ENCODE measurements at places on chromosomes 13 and 19. TPM values are rescaled to one million over a fixed set of nuclear protein-coding genes. Genes with fewer than 3 reads are reported as not detected.

DNA sequence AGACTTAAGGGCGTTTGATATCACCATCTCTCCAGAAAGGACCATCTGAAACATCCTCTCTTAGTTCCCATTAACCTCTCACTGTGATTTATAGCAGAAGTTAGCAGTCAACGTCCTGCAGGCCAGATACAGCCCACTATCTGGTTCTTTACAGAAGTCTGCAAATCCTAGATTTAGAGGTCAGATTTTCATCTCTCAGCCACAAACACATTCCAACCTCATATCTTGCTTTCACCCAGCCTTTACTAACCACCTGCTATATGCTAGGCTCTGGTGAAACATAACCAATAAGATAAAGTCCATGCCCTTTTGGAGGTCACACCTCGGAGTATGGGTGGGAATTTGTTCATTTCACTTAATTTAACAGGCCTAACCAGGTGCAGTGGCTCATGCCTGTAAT lies 76.8 kb upstream of the CACNA1A start:
- DNase-seq, result no peak

GRCh38 chr13:39864221-39864620 lies 208.8 kb downstream of the COG6 start:
- no peak for DNase-seq

DNA sequence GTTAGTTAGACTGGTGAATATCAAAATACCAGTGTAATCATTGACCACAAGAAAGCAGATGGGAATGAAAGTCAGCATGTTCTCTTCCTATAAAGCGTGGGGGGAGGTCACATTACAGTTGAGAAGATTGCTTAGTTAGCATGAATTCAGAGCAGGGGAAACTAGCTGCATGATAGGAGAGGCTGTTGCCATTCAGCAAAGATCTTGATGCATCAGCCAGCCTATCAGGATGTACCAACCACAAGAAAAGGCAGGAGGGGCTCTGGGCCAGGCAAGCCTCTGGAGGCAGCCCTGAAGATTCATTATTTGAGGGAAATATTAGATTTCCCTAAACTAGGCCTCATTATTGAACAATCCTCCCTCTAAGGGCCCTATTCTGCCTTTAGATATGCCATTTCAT lies 5.0 kb upstream of the MTMR6 start:
- no peak for DNase-seq

DNA sequence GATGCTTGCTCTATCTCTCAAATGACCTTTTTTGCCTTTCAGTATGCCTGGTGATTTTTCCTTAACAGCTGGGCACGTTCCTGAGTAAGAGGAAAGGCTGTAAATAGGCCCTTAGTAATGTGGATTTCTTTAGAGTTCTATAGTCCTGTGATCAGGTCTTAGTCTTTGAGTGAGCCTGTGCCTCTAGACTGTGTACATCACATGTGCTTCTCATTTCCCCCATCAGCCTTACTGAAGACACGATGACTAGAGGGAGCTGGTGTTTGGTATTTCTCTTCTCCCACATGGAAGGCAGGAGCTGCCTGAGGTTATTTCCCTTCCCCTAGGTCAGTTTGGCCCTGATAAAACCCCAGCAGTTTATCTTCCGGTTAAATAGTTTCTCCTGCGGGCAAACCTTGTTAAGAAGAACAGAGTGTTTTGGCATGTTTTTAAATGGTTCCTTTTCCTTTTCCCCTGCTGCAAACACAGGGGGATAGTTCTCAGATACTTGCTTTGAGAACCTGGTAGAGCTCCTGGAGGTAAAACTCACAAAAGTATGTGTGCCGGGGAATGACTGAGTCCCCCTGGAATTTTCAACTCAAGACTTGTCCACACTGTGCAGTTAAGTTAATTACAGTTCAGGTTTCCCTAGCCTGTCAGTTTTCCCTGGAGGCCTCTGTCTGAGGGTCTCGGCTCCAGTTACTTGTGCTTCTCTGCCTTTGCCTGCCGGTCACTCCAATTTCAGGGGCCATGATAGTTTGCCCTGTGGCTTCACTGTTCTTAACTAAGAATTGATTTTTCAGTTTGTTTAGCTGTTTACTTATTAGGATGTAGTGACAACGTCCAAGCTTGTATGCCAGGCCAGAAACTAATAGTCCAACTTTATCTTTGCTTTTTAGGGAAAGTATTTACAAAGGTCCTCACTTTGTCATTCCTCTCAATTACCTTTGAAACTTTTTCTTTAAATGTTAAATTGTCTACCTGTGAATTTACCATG lies 94.4 kb downstream of the URI1 start:
- no peak for DNase-seq

GRCh38 chr13:26677156-26677555 lies 83.4 kb downstream of the GPR12 start:
- DNase-seq, result no peak

- no peak for DNase-seq
Measured at GRCh38 chr13:95858286-95859075, 181.5 kb downstream of the DNAJC3 start.

DNA sequence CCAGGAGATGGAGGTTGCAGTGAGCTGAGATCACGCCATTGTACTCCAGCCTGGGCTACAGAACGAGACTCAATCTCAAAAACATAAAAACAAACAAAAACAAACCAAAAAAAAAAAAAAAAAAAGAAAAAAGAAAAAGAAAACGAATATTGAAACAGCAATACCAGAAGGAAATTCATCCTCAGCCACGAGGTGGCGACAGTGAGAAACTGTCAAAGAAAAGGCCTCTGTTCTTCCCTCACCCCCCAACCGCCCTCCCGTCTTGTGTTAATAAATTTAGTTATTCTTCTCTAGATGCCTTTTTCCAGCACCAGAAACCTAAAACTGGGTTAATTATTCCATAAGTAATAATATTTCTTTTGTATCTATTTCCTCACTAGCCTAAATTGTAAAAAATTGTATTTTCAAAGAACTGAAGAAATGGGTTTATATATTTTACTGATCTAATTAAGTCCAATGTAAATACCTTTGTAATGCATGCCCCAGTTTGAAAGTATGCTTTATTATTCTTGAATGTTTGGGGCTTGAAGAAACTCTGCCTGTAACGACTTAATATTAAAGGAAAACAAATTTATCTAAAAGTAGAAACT lies 38.6 kb downstream of the LIG4 start:
- no peak for DNase-seq

- peak; percentile 60 for DNase-seq
Measured at GRCh38 chr13:39612023-39612637, 9.1 kb upstream of the LHFPL6 start.

GRCh38 chr13:37797631-37798030 lies 71.9 kb downstream of the TRPC4 start:
- no peak for DNase-seq

DNA sequence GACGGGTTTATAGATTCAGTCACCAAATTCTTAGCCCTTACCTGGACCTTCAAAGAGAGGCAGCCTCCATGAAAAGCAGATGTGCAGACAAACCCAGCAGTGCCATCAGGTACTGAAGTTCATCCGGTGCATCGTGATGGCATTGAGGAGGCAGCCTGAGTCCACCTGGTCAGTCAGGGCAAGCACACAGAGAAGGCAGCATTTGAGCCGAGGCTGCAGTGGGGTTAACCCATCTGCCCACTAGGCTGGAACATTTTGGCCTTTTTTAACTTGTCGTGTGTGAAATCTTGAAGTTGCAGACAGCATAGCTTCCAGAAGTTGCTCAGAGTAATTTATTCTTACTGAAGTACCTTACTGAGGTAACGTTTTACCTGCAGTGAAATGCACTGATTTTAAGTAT lies 4.9 kb downstream of the LMO7 start:
- DNase-seq, result no peak

DNA sequence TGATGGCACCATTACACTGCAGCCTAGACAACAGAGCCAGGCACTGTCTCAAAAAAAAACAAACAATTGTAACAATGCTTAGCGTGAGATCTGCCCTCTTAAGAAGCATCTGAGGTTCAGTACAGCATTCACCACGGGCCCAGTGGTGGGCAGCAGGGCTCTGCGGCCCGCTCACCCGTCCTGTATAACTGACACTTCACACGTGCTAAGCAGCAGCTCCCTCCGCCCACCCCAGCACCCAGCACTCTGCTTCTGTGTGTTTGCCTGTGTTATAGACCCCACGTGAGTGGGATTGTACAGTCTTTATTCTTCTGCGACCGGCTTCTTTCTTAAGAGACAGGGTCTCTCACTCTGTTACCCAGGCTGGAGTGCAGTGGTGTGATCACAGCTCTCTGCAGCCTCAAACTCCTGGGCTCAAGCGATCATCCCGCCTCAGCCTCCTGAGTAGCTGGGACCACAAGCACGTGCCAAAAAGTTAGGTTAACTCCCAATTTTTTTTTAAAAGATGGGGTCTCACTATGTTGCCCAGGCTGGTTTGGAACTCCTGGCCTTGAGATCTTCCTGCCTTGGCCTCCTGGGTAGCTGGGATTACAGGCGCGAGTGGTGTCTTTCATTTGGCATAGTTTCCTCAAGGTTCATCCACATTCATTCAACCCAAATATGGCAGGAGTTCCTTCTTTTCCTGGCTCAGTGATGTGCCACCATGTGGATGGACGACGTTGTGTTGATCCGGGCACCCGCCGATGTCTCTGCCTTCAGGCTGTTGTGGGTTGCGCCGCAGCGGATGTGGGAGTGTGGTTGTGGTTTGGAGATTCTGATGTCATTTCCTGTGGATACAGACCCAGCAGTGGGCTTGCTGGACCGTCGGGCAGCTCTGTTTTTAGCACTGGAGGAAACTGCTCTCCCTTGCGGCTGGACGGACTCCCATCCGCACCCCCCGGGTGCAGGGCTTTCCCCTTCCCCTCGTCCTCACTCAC lies 170.0 kb downstream of the KDM4B start:
- DNase-seq, result no peak

DNA sequence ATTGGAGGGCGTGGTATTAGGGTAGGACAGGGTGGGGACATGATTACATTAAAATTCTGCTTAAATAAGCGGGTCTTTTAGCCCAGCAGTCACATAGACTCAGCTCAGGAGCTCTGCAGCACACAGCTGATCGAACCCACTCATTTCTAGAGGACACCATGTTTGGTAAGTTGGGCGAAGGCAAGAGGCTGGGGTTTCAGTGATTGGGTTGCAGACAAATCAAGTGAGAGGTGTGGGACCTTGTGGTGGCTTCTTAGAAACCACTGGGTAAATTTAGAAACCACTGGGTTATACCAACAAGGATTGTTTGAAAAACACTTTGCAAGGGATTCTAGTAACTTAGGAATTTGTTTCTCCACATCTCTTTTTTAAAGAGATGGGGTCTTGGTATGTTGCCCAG lies at the start of gene LEUTX:
TSS of gene LEUTX (plus strand) at position 92 of the 400 bp plus-strand sequence. CDS start at position 159, 67 bp downstream.
- no peak for DNase-seq

GRCh38 chr13:20721058-20721453 lies 17.6 kb downstream of the IL17D start:
- no peak for DNase-seq

GRCh38 chr13:99968521-99969452 lies 2.8 kb downstream of the ZIC5 start:
- no peak for DNase-seq

- no peak for DNase-seq
Measured at GRCh38 chr13:106565127-106565775, 2.7 kb downstream of the ARGLU1 start.

DNA sequence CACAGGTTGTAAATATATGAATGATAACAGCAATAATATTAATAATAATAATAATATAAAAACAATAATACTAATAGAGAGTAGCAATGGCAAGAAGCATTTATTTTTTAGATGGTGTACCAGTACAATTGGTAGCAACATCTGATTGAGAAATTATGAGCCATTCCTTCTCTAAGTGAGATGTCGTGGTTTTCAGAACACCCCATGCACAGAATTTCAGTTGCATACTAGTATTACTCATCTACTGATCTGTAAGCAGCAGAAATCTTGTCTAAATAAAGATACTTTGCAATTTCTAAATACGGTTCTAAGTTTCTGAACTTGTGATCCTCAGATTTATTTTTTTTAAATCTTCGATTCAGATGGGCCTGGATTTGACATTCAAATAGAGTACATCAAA lies 788.0 kb upstream of the ATXN8OS start:
- DNase-seq, result no peak

- DNase-seq, result no peak
Measured at GRCh38 chr13:33526718-33527117, 241.2 kb upstream of the STARD13 start.

- DNase-seq, result no peak
Measured at GRCh38 chr19:49196527-49197240, 39.1 kb downstream of the TRPM4 start.

DNA sequence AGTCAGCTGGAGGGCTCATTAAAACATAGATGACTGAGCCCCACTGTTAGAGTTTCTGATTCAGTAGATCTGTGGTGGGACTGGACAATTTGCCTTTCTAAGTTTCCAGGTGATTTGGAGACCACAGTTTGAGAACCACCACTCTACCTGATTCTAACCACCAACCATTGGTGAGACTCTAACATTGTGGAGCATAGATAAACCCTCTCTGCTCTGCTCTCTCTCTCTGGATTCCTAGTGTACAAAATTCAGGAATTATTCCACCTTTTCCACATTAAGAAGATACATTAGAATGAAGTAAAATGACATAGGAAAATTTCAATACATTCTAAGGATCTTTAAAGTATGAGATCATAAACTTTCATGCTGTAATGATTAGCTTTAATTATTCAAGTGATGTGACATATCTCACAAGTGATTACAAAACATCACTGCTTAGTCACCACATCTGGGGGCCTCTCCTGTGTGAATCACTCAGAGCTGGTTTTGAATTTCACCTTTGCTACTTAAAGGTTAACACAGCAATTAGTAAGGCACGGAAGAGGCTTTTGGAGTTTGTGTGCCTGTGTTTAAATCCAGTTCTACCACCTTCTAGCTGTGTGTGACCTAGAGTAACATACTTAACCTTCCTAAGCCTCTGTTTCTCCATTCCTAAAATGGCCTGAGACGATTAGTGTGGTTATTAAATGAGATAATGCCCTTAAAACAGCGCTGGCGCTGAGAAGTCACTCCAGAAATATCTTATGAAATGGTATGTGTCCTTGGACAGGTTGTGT lies 78.5 kb upstream of the NBEA start:
- DNase-seq, result no peak

GRCh38 chr19:752652-753517 lies 2.0 kb downstream of the MISP start:
- peak; percentile 28 for DNase-seq

GRCh38 chr13:108166078-108166477 lies 49.3 kb downstream of the LIG4 start:
- DNase-seq, result no peak

- DNase-seq, result peak; percentile 20
Measured at GRCh38 chr13:95153647-95154412, 147.4 kb downstream of the ABCC4 start.

GRCh38 chr13:28356561-28357021 lies 138.3 kb downstream of the FLT1 start:
- DNase-seq, result peak; percentile 14

GRCh38 chr13:35810321-35810720 lies 320.9 kb downstream of the DCLK1 start:
- no peak for DNase-seq

Gene FOXA3
- total RNA-seq, result not detected

Gene SKA3
- 4.8 TPM for total RNA-seq

Gene ALKBH7
- total RNA-seq, result 31.0 TPM

Gene IL17D
- 5.9 TPM for total RNA-seq

Gene MTUS2
- total RNA-seq, result 1.2 TPM

Gene NCAN
- 0.49 TPM for total RNA-seq

Gene IGFL2
- total RNA-seq, result 19.9 TPM

Gene COX7A1
- total RNA-seq, result 43.5 TPM

Gene ZNF534
- total RNA-seq, result 0.20 TPM
